Lower lobe of right lung (tissue), 2 donors: ENCODE measurements at places on chromosomes 7 and 10. TPM values are rescaled to one million over a fixed set of nuclear protein-coding genes. Genes with fewer than 3 reads are reported as not detected.

Gene PDGFA
- 27.1 TPM for total RNA-seq

Gene CLCN1
- total RNA-seq: not detected

Gene BCL7B
- total RNA-seq: 52.8 TPM

Gene PVRIG
- not detected for total RNA-seq

Gene PGAM2
- total RNA-seq: 0.44 TPM
